ENCODE measurements at places on chromosomes 5 and 9. TPM values are rescaled to one million over a fixed set of nuclear protein-coding genes. Genes with fewer than 3 reads are reported as not detected.

FCN2 gene
- not detected for total RNA-seq

CNOT6 gene
- 49.4 TPM for total RNA-seq

TLX3 gene
- not detected for total RNA-seq

ADAMTS13 gene
- 3.8 TPM for total RNA-seq

ERBIN gene
- total RNA-seq: 127 TPM

ORM2 gene
- total RNA-seq: not detected

UBTD2 gene
- total RNA-seq: 6.0 TPM

TRIM36 gene
- total RNA-seq: 0.57 TPM

SLCO6A1 gene
- total RNA-seq: not detected

SHLD3 gene
- total RNA-seq: 9.9 TPM

IFNK gene
- not detected for total RNA-seq

ARL14EPL gene
- total RNA-seq: not detected

STXBP1 gene
- 39.7 TPM for total RNA-seq

PTPRD gene
- not detected for total RNA-seq

SPDL1 gene
- total RNA-seq: 15.2 TPM

AJM1 gene
- total RNA-seq: 1.3 TPM

SOWAHA gene
- not detected for total RNA-seq

EIF4EBP3 gene
- 27.3 TPM for total RNA-seq

GRM6 gene
- total RNA-seq: not detected

MLANA gene
- total RNA-seq: not detected

INPP5E gene
- total RNA-seq: 26.4 TPM

GABRP gene
- not detected for total RNA-seq

PDE6A gene
- not detected for total RNA-seq

SPATA31D4 gene
- total RNA-seq: not detected

PCDHGA12 gene
- total RNA-seq: not detected
